ENCODE measurements at places on chromosomes 7 and 10.

GRCh38 chr7:22860784-22861482 lies 38.3 kb upstream of the TOMM7 start:
- no peak for DNase-seq

DNA sequence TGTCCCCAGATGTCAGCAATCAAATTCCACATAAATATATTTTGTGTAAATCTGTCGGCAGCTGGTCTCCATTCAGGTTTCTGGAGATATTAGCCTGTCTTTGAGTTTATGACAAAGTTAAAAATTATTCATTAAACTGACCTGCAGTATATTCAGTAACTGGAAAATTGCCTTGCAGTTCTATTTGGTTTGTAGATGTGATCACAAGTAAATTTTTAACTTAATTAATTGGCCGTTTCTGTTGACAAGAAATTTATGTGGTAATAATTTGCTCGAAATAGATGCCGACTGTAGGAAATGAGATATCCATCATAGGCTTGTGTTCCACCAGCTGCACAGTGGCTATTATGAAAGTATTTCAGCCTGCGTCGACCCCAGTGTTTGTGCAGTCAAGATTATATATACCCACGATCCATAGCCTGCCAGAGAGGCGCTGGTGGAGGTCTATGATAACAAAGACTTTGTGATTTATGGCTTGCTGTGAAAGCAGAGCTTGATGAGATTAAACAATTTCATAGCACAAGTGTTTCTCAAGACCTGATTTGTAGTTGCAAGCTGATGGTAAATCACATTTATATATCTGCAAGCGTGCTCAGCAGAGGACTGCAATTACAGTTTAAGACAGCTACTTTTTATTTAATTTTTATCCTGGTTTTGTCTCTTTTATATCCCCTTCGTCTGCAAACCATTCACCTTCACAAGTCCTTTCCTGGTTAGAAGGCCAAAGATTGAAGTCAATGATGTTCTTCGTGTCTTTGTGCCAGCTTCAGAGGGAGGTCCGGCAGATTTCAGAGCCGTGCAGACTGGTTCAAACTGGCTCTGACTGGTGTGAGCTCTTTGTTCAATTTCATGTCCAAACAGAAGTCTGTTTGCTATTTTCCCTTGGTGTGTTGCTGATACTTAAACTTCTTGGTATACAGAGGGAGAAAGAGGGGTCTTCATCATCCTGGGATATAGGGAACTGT lies 850.9 kb downstream of the LRMDA start:
- DNase-seq: no peak

GRCh38 chr10:44186150-44186549 lies 198.7 kb downstream of the CXCL12 start:
- no peak for DNase-seq

GRCh38 chr7:7719236-7719635 lies 829 bp upstream of the RPA3 start:
- no peak for DNase-seq

DNA sequence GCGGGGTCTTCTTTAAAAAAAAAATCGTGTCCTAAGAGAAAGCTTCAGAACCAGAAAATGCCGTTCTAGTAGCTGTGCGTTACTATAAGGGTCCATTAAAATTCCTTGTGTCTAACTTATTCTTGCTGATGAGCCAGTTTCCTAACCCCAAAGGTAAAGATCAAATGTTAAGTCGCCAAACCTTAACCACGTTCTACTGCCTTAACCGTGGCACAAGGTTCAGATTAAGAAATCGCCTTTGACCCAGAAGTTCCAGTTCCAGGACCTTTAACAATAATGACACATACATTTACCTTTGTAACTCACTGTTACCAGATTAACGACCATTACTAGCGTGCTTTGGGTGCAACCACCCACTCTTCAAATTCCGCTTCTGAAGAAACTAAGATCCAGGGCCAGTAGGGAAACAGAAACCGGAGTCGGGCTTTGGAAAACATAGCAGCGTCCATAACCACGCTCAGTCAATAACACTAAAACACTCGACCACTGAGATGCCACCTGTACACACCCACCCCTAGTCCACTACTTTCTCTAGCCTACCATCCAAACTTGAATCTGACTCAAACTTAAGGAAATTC lies 620 bp downstream of the BET1 start:
- DNase-seq: no peak

GRCh38 chr10:29276251-29276850 lies 12.5 kb upstream of the LYZL1 start:
- DNase-seq: no peak

DNA sequence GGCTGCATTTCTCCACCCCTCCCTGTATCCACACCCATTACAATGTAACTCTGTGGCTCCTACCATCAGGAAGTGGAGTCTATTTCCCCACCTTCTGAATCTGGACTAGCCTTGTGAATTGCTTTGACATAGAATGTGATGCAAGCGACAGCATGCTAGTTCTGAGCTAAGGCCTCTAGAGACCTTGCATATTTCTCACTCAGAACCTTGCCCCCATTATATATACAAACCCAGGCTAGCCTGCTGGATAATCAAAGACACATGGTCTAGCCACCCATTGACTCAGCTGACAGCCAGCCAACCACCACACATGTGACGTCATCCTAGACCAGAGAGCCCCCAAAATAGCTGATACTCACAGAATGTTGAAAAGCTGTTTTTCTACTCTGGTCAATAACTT lies 77.9 kb downstream of the CCDC71L start:
- DNase-seq: no peak

DNA sequence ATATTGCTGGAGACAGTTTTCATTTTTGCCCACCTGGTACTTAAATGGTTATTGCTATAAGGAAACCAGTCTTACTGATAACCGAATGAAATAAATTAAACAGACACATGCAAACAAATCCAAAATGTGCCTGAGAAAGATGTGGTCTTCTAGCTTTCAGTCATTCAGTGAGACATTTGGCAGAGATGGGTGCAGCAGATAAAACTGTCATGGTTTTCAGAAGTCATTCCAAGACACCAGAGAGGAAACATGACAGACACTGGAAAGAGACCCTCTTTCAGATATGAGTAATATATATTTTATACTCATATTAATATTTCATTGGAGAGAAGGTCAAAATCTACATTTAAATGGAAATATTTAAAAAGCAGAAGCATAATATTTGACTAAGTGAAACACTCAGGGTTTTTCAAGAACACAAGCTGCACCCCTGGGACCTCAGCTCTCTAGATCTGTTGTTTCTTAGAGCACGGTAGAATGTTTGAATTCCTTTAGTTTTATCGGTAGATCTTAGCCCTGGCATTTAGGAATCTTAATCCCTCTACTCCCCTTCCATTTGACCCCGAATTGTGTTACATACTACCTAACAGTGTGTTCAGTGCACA lies 246.1 kb downstream of the AUTS2 start:
- no peak for DNase-seq

DNA sequence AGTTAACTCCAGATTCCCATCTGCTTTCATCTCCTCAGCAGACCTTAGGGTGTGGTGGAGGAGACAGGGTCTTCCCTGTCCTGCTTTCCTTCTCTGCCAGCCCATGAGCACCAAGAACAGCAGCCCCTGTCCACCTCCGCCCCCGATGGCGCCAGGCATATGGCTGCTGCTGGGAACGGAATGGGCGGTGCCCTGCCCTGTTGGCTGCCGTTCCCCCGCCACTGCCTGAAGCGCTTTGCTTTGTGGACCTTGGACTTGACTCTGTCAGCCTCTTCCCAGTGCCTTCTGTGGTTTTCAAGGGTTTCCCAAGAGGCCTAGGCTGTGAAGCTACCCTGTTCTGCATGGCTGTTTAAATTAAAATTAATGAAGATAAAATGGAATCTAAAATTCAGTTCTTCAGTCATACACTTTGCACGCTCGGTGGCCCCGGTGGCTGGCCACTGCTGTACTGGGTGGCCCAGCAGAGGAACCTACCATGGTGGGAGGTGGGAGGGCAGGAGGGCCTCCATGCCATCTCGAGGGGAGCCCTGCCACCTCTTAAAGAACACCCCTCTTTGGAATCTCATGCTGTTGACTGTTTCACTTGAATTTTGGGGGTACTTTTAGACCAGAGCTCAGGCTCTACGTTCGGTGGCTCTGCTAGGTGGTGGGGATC lies 78.7 kb downstream of the NKX6-2 start:
- no peak for DNase-seq

DNA sequence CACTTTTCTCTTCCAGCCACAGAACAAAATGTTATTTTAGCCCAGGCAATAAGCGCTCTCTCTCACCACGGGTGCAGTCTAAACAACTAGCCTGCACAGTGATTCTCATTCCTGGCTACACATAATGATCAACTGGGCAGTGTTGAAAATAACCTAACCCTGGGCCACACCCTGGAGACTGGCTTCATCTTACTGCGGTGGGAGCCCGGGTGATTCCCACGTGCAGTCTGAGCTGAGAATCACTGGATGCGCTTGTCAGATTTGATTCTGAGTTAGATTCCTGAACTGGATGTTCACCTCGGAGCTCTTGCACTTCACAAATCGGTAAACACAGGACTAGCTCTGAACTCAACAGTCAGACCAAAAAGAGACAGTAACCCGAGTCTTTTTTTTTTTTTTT lies 14.9 kb downstream of the ZC3HAV1 start:
- no peak for DNase-seq

- DNase-seq: no peak
Measured at GRCh38 chr10:129305046-129305445, 162.0 kb upstream of the MGMT start.

DNA sequence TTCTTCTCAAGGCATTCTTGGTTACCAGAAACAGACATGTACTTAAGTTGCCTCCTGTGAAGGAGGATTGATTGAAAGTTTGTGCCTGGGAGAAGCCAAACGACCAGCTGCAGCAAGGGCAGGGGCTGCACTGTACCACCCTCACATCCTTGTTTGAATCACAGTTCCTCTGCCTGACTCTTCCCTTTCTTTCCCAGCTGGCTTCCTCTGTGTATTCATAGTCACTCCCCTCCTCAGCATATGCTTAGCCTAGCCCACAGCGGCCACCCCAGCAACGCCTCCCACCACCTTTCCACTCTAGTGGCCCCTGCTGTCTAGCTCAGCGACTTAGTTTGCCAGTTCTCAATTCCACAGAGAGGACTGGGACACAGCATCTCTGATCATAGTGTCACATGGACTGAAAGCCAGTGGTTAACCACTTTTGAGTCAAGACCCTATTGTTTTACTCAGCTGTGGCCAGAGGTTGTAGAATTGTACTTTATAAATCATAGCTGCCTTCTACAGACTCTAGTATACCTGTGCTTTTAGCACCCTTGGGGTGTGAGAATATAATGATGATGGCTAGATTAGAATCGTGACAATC lies 643.0 kb downstream of the SUGCT start:
- no peak for DNase-seq

DNA sequence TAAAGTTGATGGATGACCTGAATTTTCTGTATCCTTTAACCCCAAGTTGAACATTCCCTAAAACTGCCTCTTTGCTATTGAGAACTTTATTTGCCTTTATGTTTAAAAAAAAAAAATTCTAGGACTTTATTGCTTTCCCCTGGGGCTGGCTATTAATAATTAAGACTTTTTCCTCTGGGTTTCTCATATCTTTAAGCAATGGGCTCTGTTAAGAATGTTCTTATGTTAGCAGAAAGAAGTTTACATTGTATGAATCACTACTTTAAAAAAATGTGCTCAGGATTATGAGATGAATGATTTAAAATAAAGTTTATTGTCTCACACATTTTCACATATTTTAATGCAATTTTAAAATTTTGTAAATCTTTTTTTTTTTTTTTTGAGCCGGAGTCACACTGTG lies 19.5 kb downstream of the TAX1BP1 start:
- no peak for DNase-seq

- DNase-seq: no peak
Measured at GRCh38 chr7:29454899-29455451, 108.7 kb upstream of the PRR15 start.

DNA sequence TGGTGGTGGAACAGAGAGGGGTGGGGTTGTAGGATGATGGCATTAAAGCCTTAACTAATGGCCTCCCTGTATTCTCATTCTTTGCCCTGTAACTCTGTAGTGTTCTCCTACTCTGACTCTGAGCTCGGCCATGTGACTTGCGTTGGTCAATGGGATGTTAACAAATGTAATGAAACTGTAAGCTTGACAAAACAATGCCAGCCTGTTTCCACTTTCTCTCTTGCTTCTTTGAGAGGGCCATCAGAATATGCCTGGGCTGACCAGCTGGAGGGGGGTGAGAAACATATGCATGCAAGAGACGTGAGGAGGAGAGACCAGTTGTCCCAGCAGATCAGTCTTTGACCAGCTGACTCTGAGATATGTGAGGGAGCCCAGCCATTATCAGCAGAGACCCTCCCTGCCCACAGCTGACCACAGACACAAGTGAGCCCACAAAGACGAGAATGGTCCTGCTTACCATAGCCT lies 100.6 kb downstream of the ICA1 start:
- no peak for DNase-seq

- DNase-seq: no peak
Measured at GRCh38 chr7:11716185-11716584, 115.8 kb downstream of the THSD7A start.

GRCh38 chr7:151390598-151391357 lies 19.1 kb downstream of the WDR86 start:
- DNase-seq: no peak

GRCh38 chr7:149638566-149639320 lies 134.6 kb downstream of the ZNF467 start:
- no peak for DNase-seq

GRCh38 chr10:132062641-132063390 lies 2.9 kb upstream of the JAKMIP3 start:
- DNase-seq: no peak

DNA sequence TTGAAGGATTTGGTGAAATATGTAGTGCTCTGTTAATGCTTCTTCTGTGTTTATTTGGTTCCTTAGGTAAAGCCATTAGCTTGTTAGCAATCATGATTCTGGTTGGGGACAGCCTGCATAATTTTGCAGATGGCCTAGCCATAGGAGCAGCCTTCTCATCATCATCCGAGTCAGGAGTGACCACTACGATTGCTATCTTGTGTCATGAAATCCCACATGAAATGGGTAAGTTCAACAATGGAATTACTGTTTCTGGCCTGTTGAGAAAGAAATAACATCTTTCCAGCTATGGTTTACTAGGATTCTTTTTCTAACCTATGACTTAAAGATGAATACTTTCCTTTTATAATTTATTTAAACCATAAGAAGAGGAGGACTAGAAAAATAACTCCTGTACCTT lies 48.9 kb downstream of the SLC39A12 start:
- no peak for DNase-seq

GRCh38 chr10:100775386-100775785 lies 30.0 kb downstream of the PAX2 start:
- no peak for DNase-seq

DNA sequence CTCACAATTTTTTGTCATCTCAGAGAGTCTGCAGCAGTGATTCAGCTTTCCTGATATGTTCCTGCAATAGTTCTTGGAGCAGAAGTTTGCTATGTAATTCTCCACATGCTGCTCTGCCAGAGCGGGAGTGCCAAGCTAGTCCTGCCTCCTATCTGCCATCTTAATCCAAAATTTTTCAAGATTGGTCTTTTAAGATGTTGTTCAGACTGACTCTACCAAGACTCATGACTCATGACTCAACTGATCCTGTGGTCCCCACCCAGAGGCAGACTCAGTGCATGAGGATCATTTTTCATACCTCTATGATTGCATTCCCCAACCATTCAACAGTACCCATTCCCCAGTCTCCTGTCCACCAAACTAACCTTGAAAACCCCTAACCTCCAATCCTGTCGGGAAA lies 470.8 kb downstream of the INHBA start:
- no peak for DNase-seq
